Activated T-cell treated with anti-CD3 and anti-CD28 coated beads for 1 hour (primary cell): ENCODE measurements at places on chromosomes 5 and 9.

DNA sequence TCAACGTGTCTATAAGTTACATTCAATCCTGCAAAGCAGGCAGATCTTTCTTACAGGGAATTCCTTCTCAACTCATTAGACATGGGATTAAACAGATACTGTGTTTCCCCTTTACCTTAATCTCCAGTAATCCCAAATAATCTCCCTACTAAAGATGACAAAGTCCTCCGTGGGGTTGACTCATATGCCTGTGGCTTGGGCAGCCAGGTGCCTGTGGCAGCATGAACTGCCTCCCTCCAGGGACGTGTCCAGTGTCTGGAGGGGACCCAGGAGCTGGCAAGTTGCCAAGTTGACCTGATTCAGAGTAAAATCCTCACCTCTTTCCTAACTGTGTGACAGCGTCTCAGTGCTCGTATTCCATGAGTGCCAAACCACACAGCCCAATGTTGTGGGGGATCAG is 94.6 kb upstream of the PTCH1 start:
- DNase-seq: no peak

DNA sequence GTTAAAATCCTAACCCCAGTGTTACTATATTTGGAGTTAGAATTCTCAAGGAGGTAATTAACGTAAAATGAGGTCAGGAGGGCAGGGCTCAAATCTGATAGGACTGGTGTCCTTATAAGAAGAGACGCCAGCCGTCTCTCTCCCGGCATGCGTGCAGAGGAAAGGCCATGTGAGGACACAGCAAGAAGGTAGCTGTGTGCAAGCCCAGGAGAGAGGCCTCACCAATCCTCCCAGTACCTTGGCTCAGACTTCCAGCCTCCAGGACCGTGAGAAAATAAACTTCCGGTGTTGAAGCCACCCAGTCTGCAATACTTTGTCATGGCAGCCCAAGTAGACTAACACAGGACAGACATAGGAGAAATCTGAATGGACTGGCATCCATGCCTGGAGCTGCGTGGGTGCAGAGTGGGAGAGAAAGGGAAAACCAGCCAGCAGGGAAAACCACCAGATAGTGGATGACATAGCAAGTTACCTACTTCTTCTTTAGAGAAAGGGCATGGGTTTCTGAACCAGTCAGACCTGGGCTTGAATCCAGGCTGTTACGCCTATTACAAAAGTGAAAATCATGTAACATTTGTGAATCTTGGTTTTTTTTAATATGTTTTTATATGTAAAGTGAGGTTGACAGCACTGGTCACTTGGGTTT is 89.2 kb downstream of the FSTL4 start:
- DNase-seq: no peak

- no peak for DNase-seq
Observed at GRCh38 chr9:98097836-98098235, 21.2 kb downstream of the TRIM14 start.

GRCh38 chr5:12901696-12902095 is 997.5 kb upstream of the CTNND2 start:
- DNase-seq: no peak

DNA sequence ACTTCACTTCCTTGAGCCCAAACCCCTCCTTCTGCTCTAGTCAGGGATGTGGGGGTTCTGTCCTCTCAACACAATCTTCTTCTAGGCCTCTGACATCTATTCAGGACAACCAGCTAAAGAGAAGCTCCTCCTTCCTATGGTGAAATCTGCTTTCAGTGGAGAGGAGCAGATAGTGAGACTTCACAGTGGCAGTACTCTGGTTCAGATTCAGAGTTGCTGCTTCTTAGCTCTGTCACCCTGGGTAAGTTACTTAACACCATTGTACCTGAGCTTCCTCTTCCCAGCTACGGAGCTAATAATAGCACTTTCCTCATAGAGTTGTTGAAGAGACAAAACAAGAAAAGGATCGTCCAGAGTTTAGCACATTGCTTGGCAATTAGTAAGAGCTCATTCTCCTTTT is 77.3 kb upstream of the LARP1 start:
- no peak for DNase-seq

DNA sequence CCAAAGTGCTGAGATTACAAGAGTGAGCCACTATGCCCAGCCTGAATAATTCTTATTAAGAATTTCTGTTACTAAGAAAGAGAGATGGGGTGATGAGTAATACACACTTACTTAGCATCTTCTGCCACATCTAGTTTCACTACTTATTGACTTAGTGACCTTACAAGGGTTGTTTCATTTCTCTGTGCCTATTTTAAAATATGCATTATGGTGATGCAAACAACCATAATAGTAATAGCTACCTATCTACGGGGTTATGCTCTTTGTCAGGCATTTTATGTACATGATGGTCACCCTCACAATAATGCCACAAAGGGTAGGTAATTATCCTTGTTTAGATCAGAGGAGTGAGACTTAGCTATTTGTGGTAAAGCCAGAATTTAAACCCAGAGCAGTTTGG is 499.0 kb upstream of the SGCD start:
- no peak for DNase-seq

DNA sequence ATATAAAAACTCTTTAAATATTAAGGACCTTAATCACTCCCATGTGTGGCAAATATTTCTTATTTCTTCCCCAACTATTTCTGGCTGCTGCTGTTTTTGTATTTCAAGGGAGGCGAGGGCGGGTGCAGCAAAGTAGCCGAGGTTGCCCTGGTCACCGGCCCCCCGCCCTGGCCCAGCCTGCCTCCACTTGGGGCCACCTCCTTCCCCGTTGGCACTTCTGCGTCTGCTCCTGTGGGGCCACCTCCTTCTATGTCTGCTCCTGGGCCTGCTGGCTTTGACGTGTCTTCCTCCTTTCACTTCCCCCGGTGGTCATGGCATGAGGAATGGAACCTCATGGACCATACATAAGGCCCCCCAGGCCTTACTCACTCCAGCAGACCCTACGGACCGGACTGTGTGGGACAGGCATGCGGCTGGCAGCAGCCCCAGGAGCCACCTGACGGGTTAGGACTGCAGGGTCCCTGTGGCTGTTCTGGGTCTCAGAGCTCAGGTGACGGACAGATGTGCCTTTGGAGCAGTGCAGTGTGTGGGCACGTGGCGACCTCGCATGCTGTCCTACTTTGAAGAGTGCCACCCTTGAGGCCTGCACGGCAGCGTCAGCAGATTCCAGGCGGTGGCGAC is 5.8 kb upstream of the ENTPD8 start:
- no peak for DNase-seq

DNA sequence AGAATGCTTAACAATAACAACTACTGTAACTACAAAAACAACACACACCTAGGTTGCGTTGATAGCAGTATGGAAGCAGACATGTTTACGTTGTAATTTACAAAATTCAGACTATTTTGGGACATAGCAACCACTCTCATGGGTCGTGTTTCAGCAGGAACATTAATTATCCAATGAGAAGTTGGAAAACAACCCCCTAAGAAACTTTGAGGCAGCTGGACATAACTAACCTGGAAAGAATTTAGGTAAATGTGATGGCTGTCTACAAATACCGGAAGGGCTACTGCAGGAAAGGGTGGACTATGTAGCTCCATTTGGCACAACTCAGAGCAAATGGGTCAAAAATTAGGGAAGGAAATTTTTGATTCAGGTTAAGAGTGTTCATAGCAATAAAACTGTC is 409.3 kb downstream of the ADGRV1 start:
- DNase-seq: no peak

GRCh38 chr5:54902791-54903473 is 82.5 kb downstream of the ESM1 start:
- DNase-seq: no peak

- DNase-seq: no peak
Observed at GRCh38 chr5:36301858-36302603, at the start of gene RANBP3L. Gene RANBP3L (minus strand): TSS chr5:36301902. CDS start chr5:36301416, 486 bp downstream.

DNA sequence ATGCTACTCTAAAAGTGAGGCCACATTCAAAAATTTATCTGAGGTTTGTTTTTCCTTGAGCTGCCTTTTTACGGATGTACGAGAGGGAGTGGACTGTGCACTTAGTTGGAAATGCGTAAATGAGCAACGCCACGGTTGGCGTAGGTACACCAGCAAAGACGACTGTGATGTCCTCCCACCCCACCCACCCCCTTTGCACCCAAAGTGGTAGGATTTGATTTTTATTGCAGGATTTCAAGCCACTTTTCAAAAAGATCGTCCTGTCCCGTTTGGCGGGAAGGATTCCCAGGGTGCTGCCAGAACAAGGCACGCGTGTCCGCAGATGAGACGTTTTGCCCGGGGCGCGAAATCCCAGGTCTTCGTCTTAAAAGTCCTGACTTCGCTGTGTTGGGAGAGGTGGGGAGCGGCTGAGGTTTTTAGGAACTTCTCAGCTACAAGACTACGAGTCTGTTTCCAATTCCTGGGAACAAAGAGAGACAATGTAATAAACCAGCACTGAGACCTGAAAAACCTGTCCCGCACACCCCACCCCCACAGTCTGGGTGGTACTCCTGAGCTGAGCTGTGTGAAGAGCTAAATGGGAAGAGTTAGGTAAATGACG is 1.0 kb upstream of the TLE1 start:
- no peak for DNase-seq

GRCh38 chr5:154107756-154108155 is 69.0 kb downstream of the MFAP3 start:
- DNase-seq: no peak

- no peak for DNase-seq
Observed at GRCh38 chr9:127538849-127539258, 73.2 kb upstream of the STXBP1 start.

GRCh38 chr5:164058621-164059020 is 553.2 kb downstream of the MAT2B start:
- no peak for DNase-seq

DNA sequence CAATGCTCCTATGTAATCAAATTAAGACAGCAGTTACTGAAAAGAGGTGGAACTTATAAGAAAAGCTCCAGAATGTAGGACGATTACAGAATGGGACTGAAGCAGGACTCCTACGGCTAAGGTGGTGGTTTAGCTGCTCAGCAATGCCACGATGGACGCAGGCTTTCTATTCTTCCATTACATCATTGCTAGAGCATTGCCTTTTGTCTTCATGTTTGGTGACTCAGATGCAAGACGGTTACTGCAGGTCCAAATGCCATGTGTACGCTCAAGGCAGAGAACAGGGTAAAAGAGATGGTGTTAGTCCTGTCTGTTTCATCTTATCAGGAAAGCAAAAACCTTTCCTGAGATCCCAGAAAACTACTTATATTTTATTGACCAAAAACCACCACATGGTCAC is 255.1 kb downstream of the ZSWIM6 start:
- no peak for DNase-seq

- DNase-seq: no peak
Observed at GRCh38 chr5:128487041-128487440, 51.0 kb downstream of the FBN2 start.

GRCh38 chr5:60811105-60811504 is 33.0 kb downstream of the ELOVL7 start:
- DNase-seq: no peak

GRCh38 chr5:61346511-61346910 is 14.5 kb downstream of the ZSWIM6 start:
- DNase-seq: no peak

- no peak for DNase-seq
Observed at GRCh38 chr5:174311121-174311520, 265.6 kb downstream of the NSG2 start.

DNA sequence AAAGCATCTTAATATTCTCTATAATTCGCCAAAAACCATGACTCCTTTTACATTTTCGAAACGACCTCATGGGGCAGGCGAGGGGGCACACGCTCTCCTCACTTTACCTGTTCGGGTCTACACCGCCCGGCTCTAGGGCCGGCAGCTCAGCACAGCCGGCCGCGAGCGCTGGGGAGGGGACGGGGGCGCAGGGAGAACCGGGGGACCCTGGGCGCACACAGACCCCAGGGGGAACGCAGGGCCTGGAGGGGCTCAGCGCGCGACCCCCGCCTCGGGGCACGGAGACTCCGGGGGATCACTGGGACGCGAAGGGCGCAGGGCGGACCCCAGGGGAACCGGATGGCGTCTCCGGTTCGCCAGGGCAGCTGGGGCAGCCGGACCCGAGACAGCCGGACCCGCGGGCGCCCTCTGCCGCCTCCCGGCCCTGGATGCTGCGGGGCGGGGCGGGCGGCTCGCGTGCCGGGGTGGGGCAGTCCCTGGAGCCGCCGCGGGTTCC is at the start of gene AHRR:
Gene AHRR, plus strand, starts transcription at position 485 of the 496 bp plus-strand sequence. CDS start 22,189 bp downstream, outside the sequence.
- DNase-seq: no peak

DNA sequence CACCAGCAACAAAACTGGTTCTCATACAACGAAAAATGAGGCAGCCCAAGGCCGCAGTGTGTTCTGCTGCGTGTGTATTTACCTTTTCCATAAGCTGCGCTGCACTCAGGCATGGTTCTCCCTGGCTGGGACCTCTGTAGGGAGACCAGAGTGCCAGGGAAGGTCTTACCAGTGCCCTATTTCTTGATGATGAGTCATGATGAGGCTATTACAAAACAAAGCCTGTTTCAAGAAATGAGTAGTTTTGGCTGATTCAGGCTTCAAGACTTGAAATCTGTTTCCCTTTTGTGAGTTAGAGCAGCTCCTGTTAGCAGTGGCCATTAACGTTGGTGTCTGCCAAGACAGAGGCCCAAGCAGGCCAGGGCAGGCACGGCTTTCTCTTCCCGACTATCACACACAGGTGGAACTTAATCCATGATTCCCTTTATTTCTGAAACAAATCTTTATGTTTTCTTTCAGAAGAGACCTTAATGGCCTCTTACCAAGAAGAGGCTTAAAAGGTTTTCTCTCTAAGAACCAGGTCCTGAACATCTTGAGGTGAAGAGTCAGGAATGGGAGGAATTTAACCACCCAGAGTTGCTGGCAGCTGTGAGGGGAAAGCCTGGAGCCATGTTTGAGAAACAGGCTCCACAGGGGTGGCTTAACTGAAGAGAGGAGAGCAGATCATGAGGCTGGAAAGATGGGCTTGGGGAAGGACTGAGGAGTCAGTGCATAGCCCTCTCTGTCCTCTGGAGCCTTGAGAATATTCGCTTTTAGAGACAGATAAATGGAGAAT is 41.4 kb upstream of the TIFAB start:
- DNase-seq: no peak

DNA sequence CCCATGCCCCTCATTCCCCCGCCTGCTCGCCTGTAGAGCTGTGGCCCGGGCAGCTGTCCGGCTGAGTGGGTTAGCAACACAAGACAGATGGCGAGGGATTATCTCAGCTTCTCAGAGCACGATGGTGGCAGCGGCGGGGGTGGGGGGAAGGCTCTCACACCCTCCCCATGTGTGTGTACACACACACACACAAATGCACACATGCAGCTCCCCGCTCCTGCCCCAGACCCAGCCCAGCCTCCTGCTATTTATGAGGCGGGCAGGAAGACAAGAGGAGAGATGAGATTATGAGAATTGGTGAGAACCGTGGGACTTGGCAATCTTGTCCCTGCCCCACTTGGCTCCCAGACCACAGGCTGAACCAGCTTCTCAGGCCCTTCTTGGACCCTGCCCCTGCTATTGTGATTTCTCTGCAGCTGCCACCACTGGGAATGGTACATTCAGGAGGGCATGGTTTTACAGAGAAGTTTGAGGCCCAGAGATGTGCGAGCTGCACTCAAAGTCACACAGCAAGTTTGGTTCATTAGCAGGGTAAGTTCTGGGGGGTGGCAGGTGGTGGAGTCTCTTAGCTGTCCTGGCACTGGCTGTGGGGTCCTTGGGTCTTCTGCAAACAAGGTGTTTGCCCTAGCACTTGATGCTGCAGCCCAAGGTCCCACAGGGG is 51.0 kb upstream of the PSD2 start:
- no peak for DNase-seq
